Heart left ventricle (tissue), 16 donors: ENCODE measurements at places on chromosomes 2 and 18. TPM values are rescaled to one million over a fixed set of nuclear protein-coding genes. Genes with fewer than 3 reads are reported as not detected.

Gene SCN7A
- total RNA-seq = 14.9 TPM

Gene RALB
- 48.8 TPM for total RNA-seq

Gene XDH
- total RNA-seq = not detected

Gene ITPRIPL1
- 0.89 TPM for total RNA-seq

Gene UPP2
- total RNA-seq = not detected

DNA sequence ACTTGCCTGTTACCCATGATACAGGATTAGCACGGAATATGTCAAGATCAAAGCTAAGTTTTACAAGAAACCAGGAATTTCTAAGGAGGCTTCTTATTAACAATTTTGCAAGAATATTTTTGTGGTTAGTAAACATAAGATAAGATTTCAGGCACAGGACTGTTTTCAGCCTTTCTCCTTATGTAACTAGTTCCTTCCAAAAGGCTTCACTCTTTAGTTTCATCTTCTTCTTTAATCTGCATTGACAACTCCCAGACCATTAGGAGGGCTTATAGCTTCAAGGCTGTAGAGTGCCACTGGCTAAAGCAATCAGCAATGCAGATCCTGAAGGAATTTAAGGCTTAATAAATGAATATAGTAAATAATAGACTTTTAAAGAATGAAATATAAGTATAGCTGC is 29.3 kb downstream of the SLC14A1 start:
- H3K27ac ChIP-seq = no peak overlapping the region
- H3K27me3 ChIP-seq = no peaks in the 10 kb centered on the region
- DNase-seq = no peak
- no peak overlapping the region for H3K4me3 ChIP-seq
- peaks cover 2% of the 10 kb centered on the region for H3K36me3 ChIP-seq
- H3K4me1 ChIP-seq = peaks cover 16% of the 10 kb centered on the region

DNA sequence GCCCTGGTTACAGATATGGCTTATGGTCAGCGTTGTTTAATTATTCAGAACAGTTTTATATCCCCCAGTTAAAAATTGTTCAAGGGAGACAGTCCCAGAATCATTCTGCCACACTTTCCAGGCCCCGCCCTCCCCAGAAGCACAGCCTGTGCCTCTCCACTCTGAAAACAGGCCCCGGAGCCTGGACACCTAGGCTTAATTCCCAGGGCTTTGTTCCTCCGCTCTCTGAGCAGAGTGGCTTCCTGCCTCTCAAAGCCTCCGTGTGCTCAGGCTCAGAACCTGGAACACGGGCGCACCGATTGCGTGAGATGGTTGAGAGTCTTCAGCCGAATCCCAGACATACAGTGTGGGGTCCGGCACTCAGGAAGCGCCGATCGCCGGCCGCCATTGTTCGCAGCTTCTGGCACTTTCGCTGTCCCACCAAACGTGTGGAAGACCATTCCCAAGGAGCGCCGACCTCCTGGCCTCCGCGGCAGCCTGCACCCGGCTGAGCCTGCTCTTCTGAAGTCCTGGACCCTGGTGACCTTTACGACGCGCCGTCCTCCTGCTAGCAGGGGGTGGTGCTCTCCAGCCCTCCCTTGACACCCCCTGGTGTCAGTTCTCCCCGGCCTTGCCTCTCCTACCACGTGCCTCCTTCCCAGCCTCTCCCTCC is 45.6 kb downstream of the TWIST2 start:
- H3K4me1 ChIP-seq = no peaks in the 10 kb centered on the region
- H3K27ac ChIP-seq = no peak overlapping the region
- H3K4me3 ChIP-seq = no peak overlapping the region
- H3K27me3 ChIP-seq = peaks cover 4% of the 10 kb centered on the region
- no peaks in the 10 kb centered on the region for H3K36me3 ChIP-seq
- DNase-seq = no peak

DNA sequence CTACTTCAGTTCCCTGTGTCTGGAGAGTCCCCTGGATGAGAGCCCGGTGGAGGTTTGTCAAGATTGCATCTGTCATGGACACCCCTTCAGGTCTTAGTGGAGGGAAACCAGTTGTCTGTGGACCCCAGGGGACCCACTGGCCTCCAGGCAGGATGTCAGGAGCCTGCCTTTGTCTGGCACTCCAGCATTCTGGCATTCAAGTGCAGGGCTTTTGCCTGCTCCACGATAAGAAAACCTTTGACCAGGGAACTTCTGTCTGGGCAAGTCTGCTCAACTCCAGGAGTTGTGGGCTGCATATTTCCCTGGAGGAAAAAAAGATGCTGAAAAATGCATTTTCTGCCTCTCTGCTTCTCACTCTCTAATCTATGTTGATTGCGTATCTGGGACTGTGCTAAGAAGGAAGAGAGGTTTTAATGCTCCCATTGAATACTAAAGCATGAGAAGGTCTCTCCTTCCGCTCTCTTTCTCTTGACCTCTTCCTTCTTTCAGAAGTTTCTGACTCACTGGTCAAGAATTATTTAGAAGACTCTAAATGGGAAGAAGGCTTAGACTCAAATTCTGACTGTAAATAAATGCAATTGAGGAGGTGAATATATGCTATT is 104.5 kb downstream of the MMADHC start:
- H3K36me3 ChIP-seq = no peaks in the 10 kb centered on the region
- H3K27me3 ChIP-seq = no peaks in the 10 kb centered on the region
- no peak overlapping the region for H3K27ac ChIP-seq

DNA sequence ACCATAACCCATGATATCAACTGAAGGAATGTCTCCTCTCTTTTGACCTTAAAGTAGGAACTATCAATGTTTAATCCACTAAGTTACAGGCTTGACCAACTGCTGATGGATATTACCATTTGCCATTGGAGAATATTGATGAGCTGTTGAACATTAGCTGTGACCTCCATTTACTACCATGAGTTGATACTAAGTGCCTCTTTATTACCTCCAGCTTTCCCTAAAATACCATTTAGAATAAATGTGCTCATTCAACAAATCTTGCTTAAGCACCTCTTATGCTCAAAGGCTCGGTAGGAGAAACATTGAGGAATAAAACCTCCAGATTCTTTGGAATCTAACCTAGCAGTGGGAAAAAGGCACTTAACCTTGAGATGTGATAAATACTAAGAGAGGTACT is 81.2 kb downstream of the FAM124B start:
- no peaks in the 10 kb centered on the region for H3K4me1 ChIP-seq
- peaks cover 33% of the 10 kb centered on the region for H3K27me3 ChIP-seq
- no peak overlapping the region for H3K27ac ChIP-seq
- no peak for DNase-seq

Gene IL1RL2
- total RNA-seq = 0.59 TPM

GRCh38 chr2:239194731-239195317 is 206.0 kb downstream of the HDAC4 start:
- H3K36me3 ChIP-seq = no peaks in the 10 kb centered on the region
- no peaks in the 10 kb centered on the region for H3K27me3 ChIP-seq
- DNase-seq = no peak
- peak overlapping the region; percentile 12 for H3K27ac ChIP-seq
- no peaks in the 10 kb centered on the region for H3K4me1 ChIP-seq

- DNase-seq = no peak
- H3K4me3 ChIP-seq = peak overlapping the region; percentile 60
- no peaks in the 10 kb centered on the region for H3K27me3 ChIP-seq
- no peaks in the 10 kb centered on the region for H3K4me1 ChIP-seq
- peak overlapping the region; percentile 76 for H3K27ac ChIP-seq
Measured at GRCh38 chr18:55402731-55403405, 185.1 kb downstream of the TCF4 start.

Gene RAB17
- total RNA-seq = 2.0 TPM

GRCh38 chr2:144438801-144439631 is 80.9 kb downstream of the ZEB2 start:
- H3K36me3 ChIP-seq = peaks cover 4% of the 10 kb centered on the region
- DNase-seq = no peak
- peak overlapping the region; percentile 21 for H3K27ac ChIP-seq
- no peaks in the 10 kb centered on the region for H3K27me3 ChIP-seq
- no peak overlapping the region for H3K4me3 ChIP-seq

DNA sequence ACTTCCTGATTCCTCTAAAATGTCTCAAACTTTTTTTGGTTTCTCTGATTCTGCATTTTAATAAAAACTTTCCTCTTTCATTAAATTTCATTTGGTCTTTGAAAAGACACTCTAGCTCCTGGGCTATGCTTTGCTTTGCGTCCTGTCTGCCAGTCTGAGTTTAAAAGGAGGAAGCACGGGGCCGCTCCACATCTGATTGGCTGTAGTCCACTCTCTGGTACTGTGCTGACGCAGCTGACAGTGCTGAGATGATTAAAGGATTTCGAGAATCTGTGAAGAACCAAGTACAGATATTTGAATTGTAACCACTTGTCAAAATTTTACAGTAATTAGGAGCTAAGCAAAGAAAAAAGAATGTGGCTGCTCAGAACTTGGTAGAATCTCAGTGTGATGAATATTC is 199.6 kb upstream of the HNMT start:
- H3K4me3 ChIP-seq = no peak overlapping the region
- no peak overlapping the region for H3K27ac ChIP-seq
- H3K27me3 ChIP-seq = no peaks in the 10 kb centered on the region
- DNase-seq = no peak

DNA sequence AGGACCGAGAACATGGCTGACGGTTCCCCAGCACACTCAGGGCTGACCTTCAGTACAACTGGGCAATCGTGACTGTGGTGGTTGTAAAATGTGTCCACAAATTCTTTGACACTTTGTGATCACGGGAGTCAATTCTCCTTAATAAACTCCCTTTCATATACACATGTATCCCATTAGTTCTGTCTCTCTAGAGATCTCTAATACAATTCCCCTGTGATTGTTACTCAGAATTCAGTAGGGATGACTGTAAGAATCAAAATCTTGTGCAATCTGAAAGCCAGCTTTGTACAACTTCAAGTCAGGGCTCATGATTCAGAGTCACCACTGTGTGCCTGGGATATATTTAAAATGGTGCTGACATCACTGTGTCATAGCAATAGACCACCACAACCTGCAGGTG is 89.5 kb upstream of the LMAN1 start:
- H3K4me3 ChIP-seq = no peak overlapping the region
- H3K27ac ChIP-seq = no peak overlapping the region
- H3K27me3 ChIP-seq = no peaks in the 10 kb centered on the region
- no peak for DNase-seq
- H3K36me3 ChIP-seq = no peaks in the 10 kb centered on the region
- H3K4me1 ChIP-seq = no peaks in the 10 kb centered on the region

Gene GRHL1
- 0.85 TPM for total RNA-seq

- H3K4me3 ChIP-seq = no peak overlapping the region
- no peaks in the 10 kb centered on the region for H3K36me3 ChIP-seq
- no peaks in the 10 kb centered on the region for H3K27me3 ChIP-seq
- peaks cover 7% of the 10 kb centered on the region for H3K4me1 ChIP-seq
Measured at GRCh38 chr18:32446780-32447179, 23.9 kb downstream of the GAREM1 start.

DNA sequence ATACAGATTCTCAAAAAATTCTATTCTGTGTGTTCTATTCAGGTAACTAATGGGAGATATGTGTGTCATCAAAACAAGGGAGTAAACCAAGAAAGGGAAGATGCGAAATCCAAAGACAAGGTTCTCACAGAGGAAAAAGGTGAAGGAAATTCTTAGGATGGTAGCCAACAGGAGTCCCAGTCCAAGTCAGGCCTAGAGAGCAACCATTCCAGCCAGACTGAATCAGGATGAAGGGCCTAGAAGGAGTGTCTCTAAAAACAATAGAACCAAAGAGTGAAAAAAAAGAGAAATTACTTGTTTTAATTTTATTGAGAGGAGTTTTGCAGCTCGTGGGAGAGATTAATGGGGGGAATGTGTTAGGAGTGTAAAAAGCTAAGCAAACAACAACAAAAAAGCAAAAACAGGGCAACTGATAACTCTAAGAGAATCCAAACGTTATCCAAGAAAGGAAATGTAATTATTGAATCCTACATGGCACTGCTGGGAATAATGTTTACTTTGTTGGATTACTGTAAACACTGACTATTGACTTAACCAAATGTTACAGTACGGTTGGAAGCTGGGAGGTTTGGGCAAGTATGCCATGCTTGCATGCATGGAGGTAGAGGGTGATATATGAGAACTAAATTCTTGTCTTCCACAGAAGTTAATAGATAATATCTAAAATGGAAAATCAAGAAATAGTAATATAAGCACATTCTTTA is 12.3 kb downstream of the MAP3K20 start:
- H3K4me3 ChIP-seq = no peak overlapping the region
- H3K36me3 ChIP-seq = no peaks in the 10 kb centered on the region
- no peaks in the 10 kb centered on the region for H3K27me3 ChIP-seq
- H3K4me1 ChIP-seq = peaks cover 33% of the 10 kb centered on the region

Gene GULP1
- 2.7 TPM for total RNA-seq
